ENCODE measurements at places on chromosomes 5 and 9.

GRCh38 chr5:143515829-143516228 lies 112.3 kb upstream of the NR3C1 start:
- ATAC-seq = peak; percentile 73

DNA sequence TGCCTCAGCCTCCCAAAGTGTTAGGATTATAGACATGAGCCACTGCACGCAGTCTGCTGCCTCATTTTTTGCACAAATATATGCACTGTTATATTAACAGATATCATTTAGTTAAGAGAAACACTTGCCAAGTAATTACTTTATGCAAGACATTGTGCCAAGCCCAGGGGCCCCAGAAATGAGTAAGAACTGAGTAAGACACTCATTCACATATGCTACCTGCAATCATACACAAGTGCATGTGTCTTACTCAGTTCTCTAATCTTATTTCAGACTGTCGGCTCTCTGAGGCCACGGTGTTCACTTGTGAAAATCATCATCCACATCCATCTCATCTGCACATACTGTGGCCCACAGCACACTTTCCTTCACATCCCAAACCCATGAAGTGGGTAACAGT lies 16.0 kb downstream of the TRAF1 start:
- ATAC-seq = no peak

- ATAC-seq = no peak
Observed at GRCh38 chr5:162842727-162843126, 594.7 kb upstream of the CCNG1 start.

- no peak for ATAC-seq
Observed at GRCh38 chr5:82334856-82335255, 56.7 kb upstream of the RPS23 start.

DNA sequence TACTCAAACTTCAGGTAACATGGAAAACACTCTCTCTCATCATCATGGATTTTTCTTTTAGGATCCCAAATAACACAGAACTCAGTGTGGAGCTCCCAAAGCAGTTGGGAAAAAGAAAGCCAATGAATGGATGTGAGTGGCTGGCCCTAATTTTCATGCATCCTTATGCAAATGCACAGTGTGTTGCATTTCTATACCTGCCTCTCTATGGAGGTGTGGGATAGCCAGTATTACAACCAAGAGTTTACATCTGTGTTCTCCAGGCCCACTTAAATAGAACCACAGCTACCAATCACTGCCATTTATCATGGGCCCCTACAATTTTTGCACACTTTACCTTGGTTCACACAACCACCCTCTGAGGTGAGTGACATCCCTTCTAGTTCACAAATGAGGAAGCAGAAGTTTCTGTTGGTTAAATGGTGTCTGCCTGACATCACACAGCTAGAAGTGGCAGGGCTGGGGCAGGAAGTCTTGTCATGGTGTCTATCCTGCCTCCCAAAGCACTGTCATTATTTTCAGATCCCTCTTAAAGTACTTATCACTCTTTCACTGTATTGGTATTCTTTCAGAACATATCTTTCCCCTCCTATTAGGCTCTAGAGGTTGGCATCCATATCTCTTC lies 17.3 kb downstream of the MAMDC2 start:
- peak; percentile 91 for ATAC-seq

GRCh38 chr9:137168904-137169856 lies 671 bp downstream of the LRRC26 start:
- ATAC-seq = no peak

DNA sequence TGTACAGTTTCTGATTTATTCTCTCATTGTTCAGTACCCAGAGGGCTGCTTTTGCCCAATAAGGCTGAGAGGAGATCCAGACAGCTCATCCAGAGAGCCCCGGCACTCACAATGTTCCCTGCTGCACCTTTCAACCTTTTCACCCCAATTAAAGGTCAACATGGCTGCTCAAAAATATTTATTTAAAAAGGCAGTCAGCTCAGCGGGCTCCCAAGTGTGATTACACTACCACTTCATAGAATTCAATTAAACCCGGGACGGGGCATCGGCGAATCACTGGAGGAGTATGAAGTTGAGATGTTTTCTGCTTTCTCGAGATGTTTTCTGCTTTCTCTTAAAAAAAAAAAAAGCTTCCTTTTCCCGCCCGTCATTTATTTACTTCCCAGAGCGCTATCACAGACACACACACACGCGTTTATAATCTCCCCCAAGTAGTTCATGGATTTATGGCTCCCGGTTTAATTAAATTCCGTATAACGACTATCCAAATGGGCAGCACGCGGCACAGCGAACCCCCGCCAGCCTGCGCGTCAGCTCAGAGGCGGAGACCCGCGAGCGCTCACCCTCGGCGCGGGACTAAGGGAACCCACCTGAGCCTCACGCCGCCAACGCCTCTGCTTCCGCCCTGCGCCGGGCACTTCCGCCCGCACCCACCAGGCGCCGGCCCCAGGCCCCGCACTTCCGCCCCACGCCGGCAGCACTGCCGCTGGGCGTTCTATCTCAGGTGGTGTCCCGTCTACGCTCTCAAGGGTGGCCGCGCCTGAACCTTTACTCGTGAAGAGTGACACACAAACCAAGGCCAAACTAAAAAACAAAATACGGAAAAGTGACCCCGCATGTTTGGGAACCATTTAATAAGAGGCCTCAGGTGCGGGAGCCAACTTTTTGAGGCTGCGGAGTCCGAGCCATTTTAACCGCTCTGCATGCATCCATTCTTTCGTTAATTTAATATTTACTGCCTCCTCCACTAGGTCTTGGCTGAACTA lies at the start of gene C5orf63:
C5orf63 (minus strand) TSS at position 642 of the 986 bp plus-strand sequence. CDS start 14,507 bp downstream, outside the sequence.
- ATAC-seq = peak; percentile 98

DNA sequence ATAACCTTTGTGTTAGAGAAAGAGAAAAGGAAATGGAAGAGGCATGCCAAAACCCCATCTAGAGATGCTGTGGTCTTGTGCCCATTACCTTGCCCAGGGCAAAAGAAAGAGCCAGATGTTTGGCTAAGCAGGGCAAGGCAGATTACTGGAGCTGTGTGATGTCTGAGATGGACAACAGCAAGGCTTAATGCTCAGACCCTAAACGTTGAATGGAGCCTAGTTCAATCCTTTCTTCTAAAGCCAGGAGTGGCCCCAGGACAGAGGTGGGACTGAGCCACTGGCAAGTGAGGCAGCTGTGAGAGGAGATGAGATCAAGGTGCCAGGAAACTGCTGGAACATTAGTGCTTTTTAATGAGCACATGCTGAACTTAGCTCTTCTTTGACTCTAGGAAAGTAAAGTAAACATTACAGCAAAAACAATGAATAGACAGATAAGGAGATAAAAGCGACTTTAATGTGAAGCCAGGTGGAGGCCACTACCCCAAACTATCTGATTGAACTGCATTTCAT lies 143.0 kb upstream of the EGFLAM start:
- ATAC-seq = no peak

DNA sequence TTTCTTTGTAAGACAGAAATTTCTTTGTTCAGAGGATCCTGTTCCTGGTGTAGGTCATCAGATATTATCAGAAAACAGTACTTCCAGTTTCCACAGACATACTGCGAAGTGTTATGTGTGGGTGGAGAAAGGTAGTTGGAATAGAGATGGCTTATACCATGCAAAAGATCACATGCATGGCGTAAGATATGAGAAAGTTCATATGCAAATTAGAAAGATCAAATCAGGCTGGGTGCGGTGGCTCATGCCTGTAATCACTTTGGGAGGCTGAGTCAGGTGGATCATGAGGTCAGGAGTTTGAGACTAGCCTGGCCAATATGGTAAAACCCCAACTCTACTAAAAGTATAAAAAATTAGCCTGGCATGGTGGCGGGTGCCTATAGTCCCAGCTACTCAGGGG lies 65.2 kb upstream of the GLIS3 start:
- no peak for ATAC-seq

DNA sequence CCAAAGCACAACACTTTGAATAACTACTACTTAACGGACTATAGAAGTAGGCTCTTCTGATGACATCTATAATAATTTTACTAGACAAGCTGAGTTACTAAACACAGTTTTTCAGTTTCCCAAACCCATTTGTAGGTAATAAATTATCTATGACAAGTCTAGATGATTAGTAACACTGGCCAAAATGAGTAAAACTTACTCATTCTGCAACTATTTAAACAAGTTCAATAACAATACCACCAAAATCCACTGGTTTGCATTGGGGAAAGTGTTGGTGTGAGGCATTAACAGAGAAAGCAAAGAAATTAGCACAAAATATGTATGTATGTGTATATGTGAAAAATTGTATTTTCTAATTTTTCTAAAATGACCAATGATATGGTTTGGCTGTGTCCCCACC lies 119.3 kb downstream of the NR2F1-AS1 start:
- no peak for ATAC-seq

DNA sequence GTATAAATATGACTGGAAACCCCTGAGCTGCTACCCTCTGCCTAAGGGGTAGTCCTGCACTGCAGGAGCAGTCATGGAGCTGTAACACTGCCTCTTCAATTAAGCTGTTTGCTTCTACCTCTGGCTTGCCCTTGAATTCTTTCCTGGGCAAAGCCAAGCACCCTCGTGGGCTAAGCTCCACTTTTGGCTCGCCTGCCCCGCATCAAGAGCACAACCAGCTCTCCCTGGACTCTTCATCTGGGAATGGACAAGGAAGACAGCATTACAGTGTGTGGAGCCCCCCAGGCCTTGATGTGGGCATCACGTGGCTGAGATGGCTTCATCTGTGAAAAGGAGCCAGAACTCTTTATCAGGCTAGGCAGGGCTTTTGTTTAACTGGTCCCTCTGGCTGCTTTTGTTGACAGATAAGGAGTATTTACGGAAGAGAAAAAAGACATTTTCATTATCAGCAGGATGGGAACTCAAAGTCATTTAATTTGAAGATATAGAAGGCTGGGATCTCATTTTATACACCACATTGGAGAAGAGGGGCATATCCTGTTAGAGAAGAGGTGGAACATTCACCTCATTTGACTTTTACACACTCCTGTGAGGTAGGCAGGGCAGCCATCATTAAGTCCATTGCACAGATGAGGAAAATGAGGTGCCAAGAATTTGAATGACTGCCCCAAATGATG lies 137.8 kb downstream of the SEMA6A start:
- ATAC-seq = no peak

- ATAC-seq = no peak
Observed at GRCh38 chr5:73442996-73443627, 5.5 kb downstream of the FOXD1 start.

DNA sequence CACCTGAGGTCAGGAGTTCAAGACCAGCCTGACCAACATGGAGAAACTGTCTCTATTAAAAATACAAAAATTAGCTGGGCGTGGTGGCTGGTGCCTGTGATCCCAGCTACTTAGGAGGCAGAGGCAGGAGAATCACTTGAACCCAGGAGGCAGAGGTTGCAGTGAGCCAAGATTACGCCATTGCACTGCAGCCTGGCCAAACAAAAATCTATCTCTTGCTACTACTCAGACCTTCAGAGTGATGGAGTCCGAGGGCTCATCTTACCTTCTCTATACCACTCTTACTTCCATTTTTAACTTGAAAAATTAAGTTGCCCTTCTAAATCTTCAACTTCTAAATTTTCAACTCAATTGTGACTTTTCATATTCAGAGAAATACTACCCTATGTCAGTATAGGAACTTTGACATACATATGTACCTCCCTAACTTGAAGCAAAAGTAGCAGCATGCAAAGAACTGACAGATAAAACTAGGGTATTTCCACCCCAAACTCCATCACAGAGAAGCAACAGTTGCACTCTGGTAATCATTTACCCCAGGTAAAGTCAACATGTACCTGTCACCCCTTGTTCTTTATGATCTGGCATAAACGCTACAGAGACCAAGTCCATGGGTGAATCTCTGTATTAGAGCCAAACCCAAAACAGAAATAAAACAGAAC lies 11.4 kb downstream of the ZFAND5 start:
- ATAC-seq = no peak

- ATAC-seq = no peak
Observed at GRCh38 chr5:149210225-149210624, 61.4 kb upstream of the AFAP1L1 start.

- no peak for ATAC-seq
Observed at GRCh38 chr5:10192309-10192708, 57.4 kb downstream of the ATPSCKMT start.

Data from stimulated activated memory B cell treated with anti-CD40 and anti-IgM and Interleukin-4, amounts not matched to agents 10 μg/mL and 1 μg/mL and 100 μg/mL, for 72 hours (primary cell).